ENCODE measurements at places on chromosomes 16 and 17.

GRCh38 chr16:4830408-4830807, 16.7 kb downstream of the GLYR1 start:
- no peak overlapping the region for H3K27ac ChIP-seq
- no peak overlapping the region for H3K4me3 ChIP-seq
- no peaks in the 10 kb centered on the region for H3K27me3 ChIP-seq

GRCh38 chr16:9943121-9943520, 239.1 kb downstream of the GRIN2A start:
- no peaks in the 10 kb centered on the region for H3K4me1 ChIP-seq
- H3K27ac ChIP-seq, result no peak overlapping the region
- H3K4me3 ChIP-seq, result no peak overlapping the region
- H3K36me3 ChIP-seq, result no peaks in the 10 kb centered on the region

DNA sequence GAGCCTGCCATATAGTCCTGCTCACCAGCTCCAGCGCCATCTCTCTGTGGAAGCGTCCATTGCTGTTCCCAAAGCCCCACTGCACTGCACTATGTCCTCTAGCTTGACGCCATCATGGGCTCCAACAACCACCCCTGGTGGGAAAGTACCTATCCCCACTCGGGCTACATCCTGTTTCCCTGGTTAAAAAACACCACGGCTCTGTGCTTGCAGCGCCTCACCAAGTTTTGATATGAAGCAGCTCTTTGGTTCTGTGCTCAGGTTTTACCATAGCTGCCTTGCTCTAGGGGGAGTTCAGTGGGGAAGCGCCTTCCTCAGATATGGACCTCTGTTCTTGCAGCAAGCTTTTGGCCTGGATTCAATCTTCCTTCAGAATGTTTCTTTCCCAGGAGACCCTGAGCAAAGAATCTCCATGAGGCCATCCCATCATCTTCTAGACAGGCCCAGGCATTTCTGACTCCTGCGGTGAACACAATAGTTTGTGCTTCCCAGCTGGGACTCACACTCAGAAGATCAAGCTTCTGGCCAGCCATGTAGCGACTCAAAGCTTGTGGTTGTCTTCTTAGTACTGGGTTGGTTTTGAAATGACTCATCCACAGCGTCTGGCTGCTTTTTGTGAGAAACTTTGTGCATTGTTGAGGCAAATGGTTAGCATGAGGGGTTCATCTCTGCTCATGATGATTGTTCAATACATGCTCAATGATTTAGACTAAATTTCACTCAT, 39.5 kb downstream of the DYNLRB2 start:
- peaks cover 2% of the 10 kb centered on the region for H3K27me3 ChIP-seq
- no peaks in the 10 kb centered on the region for H3K4me1 ChIP-seq
- H3K4me3 ChIP-seq, result no peak overlapping the region
- H3K27ac ChIP-seq, result no peak overlapping the region
- H3K36me3 ChIP-seq, result no peaks in the 10 kb centered on the region

GRCh38 chr17:57295526-57296023, 39.3 kb downstream of the MSI2 start:
- H3K27ac ChIP-seq, result peak overlapping the region; percentile 97
- DNase-seq, result no peak
- peak overlapping the region; percentile 41 for H3K4me3 ChIP-seq
- H3K27me3 ChIP-seq, result no peaks in the 10 kb centered on the region
- H3K36me3 ChIP-seq, result peaks cover 29% of the 10 kb centered on the region

GRCh38 chr16:84759906-84760305, 59.9 kb upstream of the CRISPLD2 start:
- peaks cover 30% of the 10 kb centered on the region for H3K36me3 ChIP-seq
- no peak overlapping the region for H3K4me3 ChIP-seq
- no peaks in the 10 kb centered on the region for H3K27me3 ChIP-seq
- no peak for DNase-seq

DNA sequence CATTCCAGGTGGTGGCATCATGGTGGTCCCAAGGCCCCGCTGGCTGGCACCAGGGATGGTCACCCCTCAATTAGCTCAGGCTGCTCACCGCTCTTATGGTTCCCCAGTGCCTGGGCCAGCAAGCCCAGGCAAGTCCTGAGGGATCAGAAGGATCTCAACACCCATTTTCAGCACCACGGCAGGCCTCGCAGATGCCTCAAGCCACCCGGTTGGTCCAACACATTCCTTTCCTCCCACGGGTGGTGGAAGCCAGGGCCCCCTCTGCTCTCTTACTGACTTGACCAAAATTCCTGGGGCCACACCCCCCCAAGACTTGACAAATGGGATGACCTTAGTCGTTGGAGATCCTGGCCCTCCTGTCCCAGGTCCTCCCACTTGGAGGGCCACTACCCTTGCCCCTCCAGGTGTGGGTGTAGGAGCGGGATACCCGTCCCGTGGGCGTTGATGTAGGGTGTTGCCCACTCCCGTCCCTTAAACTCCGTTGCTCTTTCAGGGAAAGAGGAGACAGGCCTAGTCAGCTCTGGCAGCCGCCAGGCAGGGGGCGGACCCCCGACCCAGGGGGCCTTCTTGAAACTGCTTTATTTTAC, 5.9 kb downstream of the ZNF205 start:
- H3K27me3 ChIP-seq, result no peaks in the 10 kb centered on the region
- no peak overlapping the region for H3K27ac ChIP-seq
- DNase-seq, result no peak
- H3K4me1 ChIP-seq, result peaks cover 14% of the 10 kb centered on the region
- no peak overlapping the region for H3K4me3 ChIP-seq
- H3K36me3 ChIP-seq, result peaks cover 12% of the 10 kb centered on the region

DNA sequence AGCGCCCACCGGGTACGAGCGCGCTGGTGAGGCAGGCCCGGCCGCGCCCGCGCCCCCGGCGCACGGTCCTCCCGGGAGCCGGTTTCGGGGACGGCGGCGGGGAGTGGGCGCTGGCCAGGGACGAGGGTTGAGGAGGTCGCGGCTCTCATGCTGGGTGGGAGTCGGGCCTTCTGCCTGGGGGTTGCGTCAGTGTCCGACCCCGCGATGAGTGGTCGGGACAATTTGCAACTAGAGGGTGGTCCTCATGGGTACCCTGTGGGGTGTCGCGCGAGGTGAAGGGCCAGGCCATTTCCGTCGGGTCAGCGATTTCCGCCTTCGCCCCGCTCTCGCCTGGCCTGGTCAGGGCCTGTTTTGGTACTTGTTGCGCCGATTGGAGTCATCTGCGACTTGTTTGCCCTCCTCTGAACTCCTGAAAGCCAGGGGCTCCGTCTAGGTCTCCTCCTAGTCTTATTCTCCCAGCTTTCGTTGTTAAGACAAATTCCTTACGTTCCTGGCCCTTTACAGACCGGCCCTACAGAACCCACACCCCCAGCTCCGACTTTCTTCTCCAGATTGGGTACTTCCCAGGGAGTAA, 14.9 kb downstream of the NAA60 start:
- H3K36me3 ChIP-seq, result no peaks in the 10 kb centered on the region
- H3K27me3 ChIP-seq, result no peaks in the 10 kb centered on the region
- peak overlapping the region; percentile 91 for H3K4me3 ChIP-seq
- peaks cover 34% of the 10 kb centered on the region for H3K4me1 ChIP-seq
- H3K27ac ChIP-seq, result peak overlapping the region; percentile 97

DNA sequence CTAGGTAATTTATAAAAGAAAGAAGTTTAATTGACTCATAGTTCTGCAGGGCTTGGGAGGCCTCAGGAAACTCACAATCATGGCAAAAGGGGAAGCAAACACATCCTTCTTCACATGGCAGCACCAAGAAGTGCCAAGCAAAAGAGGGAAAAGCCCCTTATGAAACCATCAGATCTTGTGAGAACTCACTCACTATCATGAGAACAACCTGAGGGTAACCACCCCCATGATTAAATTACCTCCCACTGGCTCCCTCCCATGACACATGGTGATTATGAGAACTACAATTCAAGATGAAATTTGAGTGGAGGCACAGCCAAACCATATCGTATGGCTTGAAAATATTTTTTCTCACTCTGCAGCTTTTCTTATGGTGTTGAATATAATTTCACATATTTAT, 151.7 kb downstream of the ANKFN1 start:
- DNase-seq, result no peak
- H3K27me3 ChIP-seq, result peaks cover 24% of the 10 kb centered on the region
- no peaks in the 10 kb centered on the region for H3K36me3 ChIP-seq
- no peak overlapping the region for H3K27ac ChIP-seq

- no peaks in the 10 kb centered on the region for H3K27me3 ChIP-seq
- H3K4me1 ChIP-seq, result peaks cover 60% of the 10 kb centered on the region
- DNase-seq, result no peak
- H3K4me3 ChIP-seq, result no peak overlapping the region
- no peaks in the 10 kb centered on the region for H3K36me3 ChIP-seq
These were observed 5.6 kb upstream of the PGS1 start for GRCh38 chr17:78372841-78373240.

- no peak for DNase-seq
- no peak overlapping the region for H3K27ac ChIP-seq
- no peaks in the 10 kb centered on the region for H3K27me3 ChIP-seq
- H3K4me3 ChIP-seq, result no peak overlapping the region
- no peaks in the 10 kb centered on the region for H3K4me1 ChIP-seq
These were observed 856.7 kb downstream of the CDH8 start for GRCh38 chr16:61179561-61179960.

- peaks cover 7% of the 10 kb centered on the region for H3K27me3 ChIP-seq
- H3K4me3 ChIP-seq, result no peak overlapping the region
- H3K27ac ChIP-seq, result no peak overlapping the region
- no peaks in the 10 kb centered on the region for H3K4me1 ChIP-seq
These were observed 11.0 kb downstream of the C1QTNF1 start for GRCh38 chr17:79034931-79035485.

GRCh38 chr17:33045216-33045615, 53.6 kb downstream of the SPACA3 start:
- no peaks in the 10 kb centered on the region for H3K4me1 ChIP-seq
- no peak overlapping the region for H3K27ac ChIP-seq
- no peaks in the 10 kb centered on the region for H3K27me3 ChIP-seq
- no peak for DNase-seq
- no peaks in the 10 kb centered on the region for H3K36me3 ChIP-seq

GRCh38 chr17:79776376-79777119, 1.4 kb upstream of the CBX2 start:
- DNase-seq, result no peak
- H3K27me3 ChIP-seq, result peaks cover 26% of the 10 kb centered on the region
- peaks cover 18% of the 10 kb centered on the region for H3K36me3 ChIP-seq
- peaks cover 30% of the 10 kb centered on the region for H3K4me1 ChIP-seq
- H3K4me3 ChIP-seq, result peak overlapping the region; percentile 69
- H3K27ac ChIP-seq, result peak overlapping the region; percentile 36

- H3K27ac ChIP-seq, result peak overlapping the region; percentile 18
- no peak overlapping the region for H3K4me3 ChIP-seq
- H3K36me3 ChIP-seq, result peaks cover 9% of the 10 kb centered on the region
- DNase-seq, result no peak
- H3K27me3 ChIP-seq, result no peaks in the 10 kb centered on the region
These were observed 89.7 kb downstream of the MARCHF10 start for GRCh38 chr17:62718429-62718828.

DNA sequence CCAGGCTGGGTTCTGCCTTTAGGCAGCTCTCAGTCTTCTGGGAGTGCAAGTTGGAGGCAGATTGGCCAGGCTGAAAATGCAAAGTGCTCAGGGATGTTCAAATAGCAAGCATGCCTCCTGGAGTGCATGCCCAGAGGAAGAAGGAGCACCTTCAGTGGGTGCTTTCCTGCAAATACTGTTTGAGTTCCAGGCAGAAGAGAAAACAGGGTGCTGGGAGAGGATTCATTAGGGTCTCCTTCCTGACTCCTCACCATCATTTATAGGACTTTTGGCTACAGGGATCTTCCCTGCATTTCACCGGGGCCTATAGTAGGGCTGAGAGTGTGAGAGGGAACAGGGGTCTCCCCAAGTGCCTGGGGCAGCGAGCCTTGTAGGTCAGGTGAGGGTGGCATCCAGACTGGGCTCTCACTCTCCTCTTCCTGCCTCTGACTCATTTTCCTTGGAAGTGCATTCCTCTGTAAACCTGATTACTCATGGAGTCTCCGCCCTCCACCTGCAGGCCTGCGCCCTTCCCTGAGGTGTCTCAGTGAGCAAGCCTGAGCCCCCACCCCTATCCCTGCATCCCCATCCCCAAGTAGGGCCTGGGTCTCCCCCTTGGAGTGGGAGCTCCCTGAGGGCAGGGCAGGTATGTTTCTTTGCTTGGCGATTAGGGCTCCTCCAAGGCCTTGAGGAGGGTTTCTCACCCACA, 17.1 kb upstream of the TNS4 start:
- H3K4me1 ChIP-seq, result peaks cover 24% of the 10 kb centered on the region
- no peak overlapping the region for H3K27ac ChIP-seq
- no peak for DNase-seq
- no peaks in the 10 kb centered on the region for H3K36me3 ChIP-seq
- peaks cover 12% of the 10 kb centered on the region for H3K27me3 ChIP-seq
- no peak overlapping the region for H3K4me3 ChIP-seq

DNA sequence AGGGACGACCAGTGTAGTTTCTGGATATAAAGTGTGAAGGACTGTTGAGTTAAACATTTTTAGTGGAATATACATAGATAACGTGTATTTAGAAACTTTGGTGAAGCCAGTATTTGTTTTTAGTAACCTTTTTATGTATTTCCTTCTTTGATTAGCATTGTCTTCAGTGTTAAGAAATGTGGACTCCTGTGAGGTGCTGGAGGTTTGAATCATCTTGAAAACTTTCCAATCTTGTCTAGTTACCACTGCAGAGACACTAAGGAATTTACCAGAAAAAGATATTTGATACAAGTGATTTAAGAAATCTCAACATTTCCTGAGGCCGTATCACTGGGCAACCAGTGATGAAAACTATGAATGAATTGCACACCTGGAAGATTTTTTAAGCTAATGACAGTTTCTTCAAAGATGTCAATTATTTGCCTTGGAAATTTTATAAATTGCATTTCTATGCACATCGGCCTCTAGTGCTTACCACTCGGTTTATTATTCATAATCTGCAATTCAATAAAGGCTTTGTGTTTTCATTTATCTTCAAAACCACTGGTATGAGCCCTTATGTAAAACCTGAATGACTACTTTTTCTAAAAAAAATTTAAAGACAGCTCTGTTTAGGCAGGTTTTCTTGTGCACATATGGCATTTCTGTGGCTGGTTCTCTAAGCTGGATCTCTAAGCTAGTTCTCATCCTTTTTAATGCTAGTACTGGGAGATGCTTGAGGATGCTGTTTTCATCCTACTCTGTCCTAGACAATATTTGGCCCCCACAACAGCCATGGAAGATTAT, 31.4 kb upstream of the ADCY7 start:
- H3K4me3 ChIP-seq, result no peak overlapping the region
- no peaks in the 10 kb centered on the region for H3K27me3 ChIP-seq
- H3K36me3 ChIP-seq, result no peaks in the 10 kb centered on the region
- peak overlapping the region; percentile 80 for H3K27ac ChIP-seq
- DNase-seq, result no peak
- peaks cover 27% of the 10 kb centered on the region for H3K4me1 ChIP-seq

GRCh38 chr16:1323296-1324239, 9.9 kb upstream of the BAIAP3 start:
- H3K36me3 ChIP-seq, result peaks cover 25% of the 10 kb centered on the region
- no peak for DNase-seq
- H3K27ac ChIP-seq, result no peak overlapping the region
- no peaks in the 10 kb centered on the region for H3K27me3 ChIP-seq

GRCh38 chr16:65071433-65072311, 50.2 kb downstream of the CDH11 start:
- peaks cover 2% of the 10 kb centered on the region for H3K27me3 ChIP-seq
- no peaks in the 10 kb centered on the region for H3K36me3 ChIP-seq
- H3K4me1 ChIP-seq, result peaks cover 19% of the 10 kb centered on the region
- H3K4me3 ChIP-seq, result no peak overlapping the region
- DNase-seq, result no peak
